ENCODE measurements at places on chromosomes 7 and 10.
A peak's percentile ranks its signal among the peaks of the same experiment; 100 is the strongest.

- DNase-seq: no peak
Measured at GRCh38 chr10:18021725-18022480, 70.2 kb downstream of the SLC39A12 start.

GRCh38 chr7:26459540-26460193 lies 168.0 kb downstream of the SNX10 start:
- no peak for DNase-seq

GRCh38 chr10:51321980-51322379 lies 247.7 kb downstream of the PRKG1 start:
- no peak for DNase-seq

GRCh38 chr10:103204353-103205255 lies 11.5 kb upstream of the NT5C2 start:
- DNase-seq: no peak

- no peak for DNase-seq
Measured at GRCh38 chr7:88090671-88091070, 129.2 kb downstream of the SRI start.

- DNase-seq: no peak
Measured at GRCh38 chr7:30984359-30985107, 20.8 kb downstream of the GHRHR start.

DNA sequence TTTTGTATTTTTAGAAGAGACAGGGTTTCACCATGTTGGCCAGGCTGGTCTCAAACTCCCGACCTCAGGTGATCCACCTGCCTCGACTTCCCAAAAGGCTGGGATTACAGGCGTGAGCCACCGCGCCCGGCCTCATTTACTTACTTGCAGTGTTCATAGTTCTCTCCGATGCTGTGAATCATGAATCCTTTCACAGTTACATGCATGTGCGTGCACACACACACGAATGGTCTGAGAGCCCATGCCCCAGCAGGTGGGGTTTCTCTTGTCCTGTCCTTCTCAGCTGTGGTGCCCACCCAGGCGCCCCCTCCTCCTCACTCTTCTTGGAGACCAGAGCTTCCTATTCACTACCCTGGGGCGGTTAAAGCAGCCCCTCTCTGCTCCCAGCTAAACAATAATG lies 50.6 kb downstream of the RBM17 start:
- no peak for DNase-seq

DNA sequence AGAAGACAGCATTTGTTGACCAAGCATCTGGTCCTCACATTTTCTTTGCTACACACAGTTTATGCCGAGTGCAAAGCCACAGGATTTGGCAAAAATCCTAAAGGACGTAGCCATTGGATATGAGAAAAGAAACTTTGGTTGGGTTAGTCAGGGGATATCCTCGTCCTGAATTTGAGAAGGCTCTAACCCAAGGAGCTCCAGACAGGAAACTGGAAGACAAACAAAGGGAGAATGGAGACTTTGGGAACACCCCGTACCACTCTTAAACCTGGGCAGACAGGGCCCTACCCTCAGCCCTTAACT lies 146.6 kb upstream of the FRMD4A start:
- DNase-seq: no peak

- no peak for DNase-seq
Measured at GRCh38 chr7:4724648-4725013, 42.5 kb downstream of the FOXK1 start.

- no peak for DNase-seq
Measured at GRCh38 chr10:68959695-68960527, 3.9 kb downstream of the DDX21 start.

DNA sequence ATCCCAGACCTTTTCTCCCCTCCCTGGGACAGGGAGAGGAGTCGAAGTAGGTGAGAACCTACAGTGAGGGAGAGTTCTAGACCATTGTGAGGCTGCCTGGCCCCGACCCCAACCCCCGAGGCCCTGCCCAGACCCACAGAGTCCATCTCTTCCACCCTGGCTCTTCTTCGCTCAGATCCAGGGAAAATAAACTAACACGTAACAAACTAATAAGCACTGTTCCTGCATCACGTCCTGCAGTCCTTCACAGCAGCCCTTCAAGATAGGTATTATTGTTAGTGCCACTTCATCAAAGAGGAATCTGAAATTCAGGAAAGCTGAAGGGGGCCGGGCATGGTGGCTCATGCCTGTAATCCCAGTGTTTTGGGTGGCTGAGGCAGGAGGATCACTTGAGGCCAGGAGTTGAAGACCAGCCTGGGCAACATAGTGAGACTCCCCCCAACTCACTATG lies at the start of gene SPACDR:
Gene SPACDR (minus strand): TSS at position 51 of the 451 bp plus-strand sequence. CDS start 235 bp downstream, outside the sequence.
- DNase-seq: no peak

DNA sequence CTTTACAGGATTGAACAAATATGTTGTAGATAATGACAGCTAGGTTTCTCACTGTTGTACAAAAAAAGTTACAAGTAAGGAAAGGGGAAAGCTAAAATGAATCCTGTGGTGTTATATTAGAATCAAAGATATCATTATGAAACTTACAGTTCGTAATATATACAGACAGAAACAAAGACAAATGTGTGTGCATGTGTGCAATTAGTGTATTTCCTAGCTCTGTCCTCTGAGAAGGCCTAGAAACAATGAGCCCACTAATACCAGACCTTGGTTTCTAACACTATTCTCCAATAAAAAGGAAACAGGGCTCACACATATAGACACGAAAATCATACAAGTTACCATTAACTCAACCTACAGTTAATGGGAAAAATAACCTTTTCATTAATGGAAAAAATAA lies 8.0 kb downstream of the KDM7A start:
- no peak for DNase-seq

DNA sequence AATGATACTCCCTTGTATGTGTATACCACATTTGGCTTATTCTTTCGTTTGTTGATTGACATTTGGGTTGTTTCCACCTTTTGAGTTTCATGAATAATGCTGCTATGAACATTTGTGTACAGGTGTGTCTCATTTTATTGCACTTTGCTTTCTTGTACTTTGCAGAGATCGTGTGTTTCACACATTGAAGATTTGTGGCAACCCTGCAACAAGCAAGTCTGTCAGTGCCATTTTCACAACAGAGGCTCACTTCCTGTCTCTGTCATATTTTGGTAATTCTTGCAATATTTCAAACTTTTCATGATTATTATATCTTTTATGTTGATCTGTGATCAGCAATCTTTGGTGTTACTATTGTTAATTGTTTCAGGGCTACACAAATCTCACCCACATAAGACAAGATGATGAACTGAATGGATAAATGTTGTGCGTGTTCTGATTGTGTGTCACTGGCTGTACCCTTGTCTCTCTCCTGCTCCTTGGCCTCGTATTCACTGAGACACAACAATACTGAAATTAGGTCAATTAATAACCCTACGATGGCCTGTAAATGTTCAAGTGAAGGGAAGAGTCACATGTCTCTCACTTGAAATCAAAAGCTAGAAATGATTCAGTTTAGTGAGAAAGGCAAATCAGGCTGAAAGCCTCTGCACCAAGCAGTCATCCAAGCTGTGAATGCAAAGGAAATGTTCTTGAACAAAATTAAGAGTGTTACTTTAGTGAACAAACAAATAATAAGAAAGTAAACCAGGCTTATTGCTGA lies 133.6 kb upstream of the JCAD start:
- no peak for DNase-seq

DNA sequence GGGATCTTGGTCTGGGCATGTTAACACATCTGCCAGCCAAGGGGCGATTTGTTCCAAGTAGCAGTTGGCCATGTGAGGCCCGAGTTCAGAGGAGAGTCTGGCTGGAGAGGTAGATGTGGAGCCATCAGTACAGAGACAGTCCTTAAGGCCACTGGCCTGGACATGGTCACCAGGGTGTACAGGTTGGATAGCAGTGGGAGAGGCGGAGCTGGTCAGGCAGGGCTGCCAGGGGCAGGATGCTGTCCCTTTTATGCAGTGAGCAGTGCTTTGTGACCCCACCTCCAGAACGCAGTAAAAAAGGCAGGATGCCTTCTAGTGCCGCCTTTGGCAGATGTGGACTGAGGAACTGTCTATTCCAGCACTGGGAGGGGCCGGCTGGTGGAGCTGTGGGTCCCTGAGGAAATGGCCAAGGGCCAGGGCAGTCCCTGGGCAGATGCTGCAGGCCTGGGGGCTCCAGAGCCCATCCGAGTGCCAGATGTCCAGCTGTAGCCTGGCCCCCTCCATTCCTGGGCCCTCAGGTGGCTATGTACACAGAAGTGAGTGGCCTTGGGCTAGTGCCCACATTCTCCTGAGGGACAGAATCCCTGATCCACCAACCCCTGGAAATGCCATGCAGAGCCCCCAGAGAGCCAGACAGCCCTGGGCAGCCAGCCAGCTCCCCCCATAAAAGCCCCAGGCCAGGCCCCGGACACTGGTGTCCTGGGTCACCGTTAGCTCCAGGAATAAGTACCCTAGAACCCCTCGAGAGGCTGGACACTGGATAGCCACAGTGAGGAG lies 17.2 kb upstream of the MYL7 start:
- DNase-seq: no peak

- DNase-seq: no peak
Measured at GRCh38 chr10:26478061-26478460, 39.9 kb downstream of the APBB1IP start.

DNA sequence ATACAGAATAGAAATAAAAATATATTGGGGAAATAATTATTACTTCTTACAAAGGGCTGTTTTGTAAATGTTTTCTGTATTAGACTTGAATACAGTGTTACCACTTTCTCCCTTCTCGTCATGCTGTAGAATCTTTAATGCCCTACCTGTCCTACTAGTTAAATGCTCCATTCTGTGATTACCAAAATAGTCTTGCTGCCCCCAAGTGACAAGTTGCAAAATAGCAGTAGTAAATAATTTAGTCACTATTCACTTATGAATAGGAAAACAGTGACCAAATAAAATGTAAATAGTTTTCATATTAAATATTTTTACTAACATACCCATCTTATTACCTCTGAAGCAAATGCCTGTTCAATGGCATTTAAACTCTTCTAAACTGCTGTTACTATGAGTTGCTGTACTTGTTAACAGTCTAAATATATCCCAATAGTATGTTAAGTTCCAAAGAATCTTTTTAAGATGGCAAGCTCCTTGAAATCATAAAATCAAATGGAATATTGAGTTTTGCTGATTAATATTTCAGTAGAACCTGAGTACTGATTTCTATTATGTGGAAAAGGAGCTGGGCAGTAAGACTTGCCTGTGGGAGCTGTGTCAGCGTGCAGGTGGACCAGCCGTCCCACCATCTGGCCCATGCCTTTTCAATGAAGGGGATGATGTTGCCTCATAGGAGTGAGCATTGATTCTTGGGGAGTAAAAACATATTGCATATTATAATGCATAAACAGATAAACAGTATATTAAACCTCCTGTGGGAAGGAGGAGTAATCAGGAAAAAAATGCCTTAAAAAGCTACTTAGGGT lies 18.1 kb upstream of the OIT3 start:
- peak; percentile 56 for DNase-seq

- no peak for DNase-seq
Measured at GRCh38 chr7:104453190-104453589, 124.8 kb downstream of the LHFPL3 start.

GRCh38 chr7:148230296-148230695 lies 360.3 kb upstream of the C7orf33 start:
- DNase-seq: no peak

GRCh38 chr10:121709675-121710073 lies 111.4 kb upstream of the FGFR2 start:
- no peak for DNase-seq

DNA sequence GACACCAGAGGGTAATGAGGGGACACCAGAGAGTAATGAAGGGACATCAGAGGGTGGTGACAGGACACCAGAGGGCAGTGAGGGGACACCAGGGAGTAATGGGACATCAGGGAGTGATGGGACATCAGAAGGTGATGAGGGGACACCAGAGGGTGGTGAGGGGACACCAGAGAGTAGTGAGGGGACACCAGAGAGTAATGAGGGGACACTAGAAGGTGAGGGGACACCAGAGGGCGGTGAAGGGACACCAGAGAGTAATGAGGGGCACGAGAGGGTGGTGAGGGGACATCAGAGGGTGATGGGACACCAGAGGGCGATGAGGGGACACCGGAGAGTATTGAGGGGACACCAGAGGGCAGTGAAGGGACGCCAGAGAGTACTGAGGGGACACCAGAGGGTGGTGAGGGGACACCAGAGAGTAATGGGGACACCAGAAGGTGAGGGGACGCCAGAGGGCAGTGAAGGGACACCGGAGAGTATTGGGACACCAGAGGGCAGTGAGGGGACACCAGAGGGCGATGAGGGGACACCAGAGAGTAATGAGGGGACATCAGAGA lies 10.6 kb downstream of the NACAD start:
- peak; percentile 29 for DNase-seq

DNA sequence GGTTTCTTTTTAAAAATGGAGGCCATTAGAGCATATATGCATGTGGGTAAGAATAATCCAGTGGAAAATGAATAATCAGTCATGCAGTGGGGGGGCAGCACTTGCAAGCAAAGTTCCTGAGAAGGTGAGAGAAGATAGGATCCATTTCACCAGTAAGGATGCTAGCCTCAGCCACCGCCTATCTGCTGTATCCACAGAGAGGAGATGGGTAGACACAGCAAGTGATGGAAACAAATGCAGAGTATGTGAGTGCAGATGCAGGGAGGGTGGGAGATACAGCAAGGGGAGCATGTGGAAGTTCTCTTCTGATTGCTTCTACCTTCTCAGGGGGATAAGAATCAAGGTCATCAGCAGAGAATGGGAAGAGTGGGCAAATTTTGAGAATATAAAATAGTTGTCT lies 171.4 kb upstream of the PDE1C start:
- DNase-seq: no peak

- DNase-seq: no peak
Measured at GRCh38 chr10:76684968-76685367, 952.6 kb downstream of the KCNMA1 start.

GRCh38 chr10:14502431-14502830 lies 171.7 kb upstream of the FRMD4A start:
- no peak for DNase-seq

- DNase-seq: no peak
Measured at GRCh38 chr10:101139421-101139911, 8.4 kb downstream of the TLX1 start.

- DNase-seq: no peak
Measured at GRCh38 chr10:99938563-99938962, 71.2 kb downstream of the DNMBP start.

Measured in Caco-2 (cell line).